ENCODE measurements at places on chromosomes 12 and 14.

DNA sequence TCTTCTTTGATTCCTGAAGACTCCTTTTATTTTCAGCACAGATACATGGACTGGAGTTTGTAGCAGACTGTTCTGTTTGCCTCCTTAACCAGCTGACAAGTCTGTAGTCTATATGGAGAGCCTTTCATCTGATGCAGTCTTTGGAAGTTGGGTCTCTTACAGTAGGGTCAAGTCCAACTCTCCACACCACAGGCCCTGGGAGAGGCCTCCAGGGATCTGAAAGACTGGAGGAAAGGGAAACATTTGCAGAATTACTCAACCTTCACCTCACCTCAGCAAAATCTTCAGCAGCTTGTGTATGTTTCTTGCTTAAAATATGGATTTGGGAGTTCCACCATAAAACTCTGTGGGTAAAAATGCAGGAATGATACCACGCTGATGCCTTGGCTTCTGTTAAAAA lies 188.4 kb downstream of the MSRB3 start:
- DNase-seq: no peak

DNA sequence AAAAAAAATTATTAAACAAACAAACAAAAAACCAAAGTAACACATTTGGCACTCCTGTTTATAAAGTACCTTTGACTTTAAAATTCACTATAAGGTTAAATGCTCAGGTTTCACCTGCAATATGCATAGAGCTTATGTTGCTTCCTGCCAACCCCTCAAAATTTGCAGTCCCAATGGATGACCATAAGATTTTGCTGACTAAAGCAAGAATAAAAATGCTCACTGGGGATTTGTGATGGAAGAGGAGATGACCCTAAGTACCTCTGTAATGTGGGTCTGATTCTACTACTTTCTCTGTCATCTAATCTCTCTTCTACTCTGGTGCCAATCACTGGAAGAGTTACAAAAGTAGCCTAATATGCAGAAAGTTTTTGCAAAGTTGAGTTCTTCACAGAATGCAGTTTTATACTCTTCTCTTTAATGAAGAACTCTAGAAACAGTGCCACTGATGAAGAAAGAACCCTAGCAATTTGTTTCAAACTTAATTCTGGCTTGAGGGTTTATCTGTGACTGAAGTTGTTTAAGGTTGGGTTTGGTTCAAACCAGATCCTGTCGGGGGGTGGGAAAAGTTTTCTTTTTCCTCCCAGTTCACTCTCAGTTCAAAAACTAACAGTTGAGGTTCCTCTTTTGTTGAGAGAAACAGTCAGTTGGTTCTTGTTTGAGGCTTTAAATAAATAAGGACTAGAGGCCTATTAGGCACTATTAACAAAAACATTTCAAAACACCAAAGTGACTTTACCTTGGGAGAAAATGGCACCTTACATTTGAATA lies 10.9 kb downstream of the WASHC3 start:
- no peak for DNase-seq

- DNase-seq: no peak
Observed at GRCh38 chr14:34220921-34221320, 241.1 kb downstream of the SPTSSA start.

GRCh38 chr12:4960547-4960946 lies 50.8 kb downstream of the KCNA1 start:
- DNase-seq: no peak

DNA sequence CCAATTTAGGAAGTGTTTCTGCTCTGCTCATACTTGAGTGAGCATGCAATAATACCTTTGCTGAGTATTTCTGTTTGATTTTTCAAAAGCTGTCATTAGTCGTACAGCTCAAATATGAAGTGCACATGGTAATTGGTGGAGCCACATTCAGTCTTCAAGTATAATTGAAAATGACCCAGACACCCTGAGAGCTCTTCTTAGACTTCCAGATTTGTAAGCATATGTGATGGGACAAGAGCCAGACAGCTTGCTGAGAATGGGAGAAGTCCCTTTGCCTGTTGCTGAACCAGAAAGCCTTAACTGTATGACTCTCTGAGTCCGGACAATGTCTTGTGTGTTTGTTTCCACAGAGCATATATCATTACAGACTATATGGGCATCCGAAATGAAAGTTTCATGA lies 307.3 kb downstream of the TMEM117 start:
- DNase-seq: no peak

Data from stimulated activated CD4-positive, alpha-beta T cell treated with anti-CD3 and anti-CD28 coated beads, Interleukin-12 subunit alpha, Interleukin-12 subunit beta, amount 100 ng/mL, for 4 hours (primary cell).